ENCODE measurements at places on chromosomes 16 and 17. TPM values are rescaled to one million over a fixed set of nuclear protein-coding genes. Genes with fewer than 3 reads are reported as not detected.

CETP gene
- not detected for total RNA-seq

CA4 gene
- total RNA-seq, result 5.4 TPM

EPOP gene
- total RNA-seq, result 8.7 TPM

BCO1 gene
- 0.23 TPM for total RNA-seq

C17orf113 gene
- 2.8 TPM for total RNA-seq

ITGAX gene
- total RNA-seq, result 0.33 TPM

STH gene
- not detected for total RNA-seq

DHRS13 gene
- 29.5 TPM for total RNA-seq

- peaks cover 2% of the 10 kb centered on the region for H3K27me3 ChIP-seq
- no peak for DNase-seq
- H3K36me3 ChIP-seq, result peaks cover 38% of the 10 kb centered on the region
- no peaks in the 10 kb centered on the region for H3K4me1 ChIP-seq
These were observed 165.6 kb downstream of the CA10 start for GRCh38 chr17:51992864-51993416.

- DNase-seq, result peak; percentile 59
- H3K27me3 ChIP-seq, result no peaks in the 10 kb centered on the region
- H3K4me1 ChIP-seq, result peaks cover 62% of the 10 kb centered on the region
- no peak overlapping the region for H3K4me3 ChIP-seq
- peaks cover 21% of the 10 kb centered on the region for H3K36me3 ChIP-seq
These were observed 12.3 kb downstream of the CDH1 start for GRCh38 chr16:68749432-68749831.

- no peak for DNase-seq
- no peaks in the 10 kb centered on the region for H3K27me3 ChIP-seq
- H3K36me3 ChIP-seq, result peaks cover 14% of the 10 kb centered on the region
These were observed 43.8 kb upstream of the ATP2A3 start for GRCh38 chr17:4008082-4008435.

Measured in WTC11 (cell line).